ENCODE measurements at places on chromosomes 6 and 20. TPM values are rescaled to one million over a fixed set of nuclear protein-coding genes. Genes with fewer than 3 reads are reported as not detected.

DNA sequence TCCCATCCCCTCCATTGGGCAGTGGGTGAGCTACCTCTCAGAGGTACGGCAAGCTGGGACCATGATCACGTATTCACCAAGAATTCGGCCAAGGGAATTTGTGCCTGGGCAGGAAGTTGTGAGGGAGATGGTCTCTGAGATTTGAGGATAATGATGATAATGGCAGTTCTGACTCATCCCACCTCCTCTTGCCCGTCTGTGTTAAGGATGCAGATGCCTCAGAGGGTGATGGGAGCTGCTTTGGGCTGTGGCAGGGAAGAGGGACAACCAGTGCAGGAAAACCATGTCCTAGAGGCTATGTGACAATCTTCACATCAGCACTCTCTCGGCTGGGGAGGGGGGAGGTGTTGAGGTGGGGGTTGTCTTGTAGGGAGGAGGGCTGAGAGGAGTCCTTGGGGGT, 4.3 kb downstream of the TGM6 start:
- DNase-seq, result no peak

The SNX14 gene
- 43.0 TPM for total RNA-seq

GRCh38 chr6:74745670-74746069, 460.2 kb downstream of the COL12A1 start:
- DNase-seq, result no peak

- no peak for DNase-seq
These were observed 40.5 kb upstream of the PRIM2 start for GRCh38 chr6:57276946-57277345.

All from cardiac septum (tissue), 1 donor.